ENCODE measurements at places on chromosomes 5 and 9.

- no peak for DNase-seq
These were observed 513.1 kb downstream of the PDE4D start for GRCh38 chr5:59380350-59380951.

- DNase-seq: no peak
These were observed 312.0 kb upstream of the RPS23 start for GRCh38 chr5:82590112-82590511.

GRCh38 chr5:111326551-111326950 lies 102.4 kb downstream of the CAMK4 start:
- no peak for DNase-seq

DNA sequence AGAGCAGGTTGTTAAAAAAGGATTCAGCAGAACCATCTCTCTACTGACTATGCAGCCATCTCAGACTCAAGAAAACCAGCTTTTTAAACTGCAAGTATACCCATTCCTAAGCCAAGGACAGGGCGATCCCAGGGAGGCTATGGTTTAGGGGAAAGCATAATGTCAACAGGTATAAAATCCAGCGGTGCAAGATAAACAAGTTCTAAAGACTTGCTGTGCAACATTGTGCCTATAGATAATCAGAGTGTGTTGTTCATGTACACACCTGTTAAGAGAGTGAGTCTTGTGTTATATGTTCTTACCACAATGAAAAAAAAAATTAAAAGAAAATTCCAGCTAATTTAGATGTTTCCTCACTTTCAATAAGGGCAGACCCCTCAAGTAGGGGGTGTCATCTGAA lies 63.6 kb upstream of the DIRAS2 start:
- no peak for DNase-seq

DNA sequence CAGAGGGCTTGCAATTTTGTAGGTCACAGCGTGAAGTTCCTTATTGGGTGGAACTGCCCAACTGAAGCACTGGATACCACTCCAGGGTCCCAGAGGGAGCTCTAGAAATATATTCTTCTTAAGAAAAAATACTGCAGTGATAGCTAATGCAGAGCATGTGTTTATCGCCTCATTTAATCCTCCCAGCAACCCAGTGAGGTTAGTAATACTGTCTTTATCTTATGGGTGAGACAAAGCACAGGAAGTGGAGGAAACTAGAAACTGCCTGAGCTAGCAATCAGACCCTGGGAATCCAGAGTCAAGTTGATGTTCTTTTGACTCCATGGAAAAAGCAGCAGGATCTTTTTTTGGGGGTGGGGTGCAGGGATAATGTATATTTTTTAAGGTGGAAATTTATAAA lies 153.3 kb downstream of the PJA2 start:
- DNase-seq: no peak

GRCh38 chr5:67577424-67577823 lies 380.8 kb upstream of the CD180 start:
- DNase-seq: no peak

- DNase-seq: no peak
These were observed 46.8 kb downstream of the GALNT12 start for GRCh38 chr9:98854266-98854665.

GRCh38 chr9:133991214-133991921 lies 756 bp downstream of the VAV2 start:
- no peak for DNase-seq

GRCh38 chr5:124902097-124902821 lies 155.8 kb upstream of the ZNF608 start:
- DNase-seq: no peak

- DNase-seq: no peak
These were observed 133.7 kb upstream of the ASTN2 start for GRCh38 chr9:117548556-117548955.

GRCh38 chr5:60712950-60713349 lies 13.0 kb upstream of the DEPDC1B start:
- DNase-seq: no peak

DNA sequence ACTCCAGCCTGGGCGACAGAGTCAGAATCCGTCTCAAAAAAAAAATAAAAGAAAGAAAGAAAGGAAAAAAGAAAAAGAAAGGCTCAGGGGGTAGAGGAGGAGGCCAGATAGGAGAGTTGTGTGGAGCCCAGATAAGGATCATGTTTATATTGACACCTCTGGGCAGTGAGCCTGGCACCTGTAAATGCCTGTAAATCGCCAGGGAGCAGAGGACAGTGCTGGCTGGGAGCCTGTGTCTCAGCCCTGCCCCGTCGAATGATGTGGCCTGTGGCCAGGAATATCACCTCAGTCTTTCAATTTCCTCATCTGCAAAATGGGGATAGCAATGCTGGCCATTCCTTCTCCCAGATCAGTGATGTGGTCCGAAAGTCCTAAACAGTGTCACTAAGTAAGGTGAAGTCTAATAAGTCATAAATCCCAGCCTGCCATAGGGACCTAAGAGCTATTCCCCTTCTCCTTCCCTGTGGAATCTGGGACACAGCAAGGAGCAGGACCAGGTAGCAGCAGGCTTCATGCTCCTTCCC lies 10.3 kb upstream of the ABO start:
- no peak for DNase-seq

GRCh38 chr5:33235824-33236223 lies 204.9 kb upstream of the TARS1 start:
- no peak for DNase-seq

GRCh38 chr9:107615321-107615720 lies 125.8 kb upstream of the KLF4 start:
- no peak for DNase-seq

- no peak for DNase-seq
These were observed 1.8 kb upstream of the ZNF354A start for GRCh38 chr5:178732281-178732680.

GRCh38 chr5:164360589-164360988 lies 855.2 kb downstream of the MAT2B start:
- DNase-seq: no peak

- no peak for DNase-seq
These were observed at the start of gene HRH2 for GRCh38 chr5:175657593-175658271. Gene HRH2, plus strand, starts transcription at chr5:175658071. Its CDS starts 25,163 bp downstream, at chr5:175683234.

- no peak for DNase-seq
These were observed 120.5 kb downstream of the FBXL7 start for GRCh38 chr5:15620501-15620900.

DNA sequence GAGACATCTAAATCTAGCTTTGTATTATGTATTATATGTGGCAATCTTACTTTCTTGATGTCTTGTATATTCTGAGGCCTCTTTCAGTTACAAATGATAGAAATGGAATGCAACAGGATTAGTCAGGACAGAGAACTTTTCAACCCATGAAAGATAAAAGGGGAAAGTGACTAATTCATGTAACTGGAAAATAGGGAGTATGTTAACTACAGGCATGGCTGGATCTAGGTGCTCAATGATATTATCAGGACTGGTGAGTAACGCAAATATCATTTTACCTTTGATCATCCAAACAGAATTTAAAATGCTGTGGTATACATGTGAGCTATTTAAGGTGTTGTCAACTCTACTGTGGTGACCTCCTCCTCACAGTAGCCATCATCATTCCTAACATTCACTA lies 215.7 kb upstream of the GLRA1 start:
- no peak for DNase-seq

DNA sequence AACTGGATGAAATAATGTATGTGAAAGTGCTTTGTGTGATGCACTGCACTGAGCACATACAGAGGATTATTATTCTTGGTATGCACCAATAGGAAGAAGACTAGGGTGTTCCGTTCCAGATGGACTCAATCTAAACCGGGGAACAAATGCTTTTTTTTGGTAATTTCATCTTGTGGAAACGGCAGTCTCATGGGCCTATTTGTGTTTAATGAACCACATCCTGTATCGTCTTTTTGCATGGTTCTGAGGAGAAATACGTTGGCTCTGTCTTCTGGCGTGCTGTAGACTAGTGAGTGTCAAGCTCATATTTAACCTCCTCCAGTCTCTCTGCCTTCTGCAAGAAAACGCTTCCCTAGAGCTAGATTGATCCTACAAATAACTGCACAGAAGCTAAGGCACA lies 30.0 kb downstream of the TRIM32 start:
- no peak for DNase-seq

- DNase-seq: no peak
These were observed 5.7 kb downstream of the LCN1 start for GRCh38 chr9:135526730-135527571.

DNA sequence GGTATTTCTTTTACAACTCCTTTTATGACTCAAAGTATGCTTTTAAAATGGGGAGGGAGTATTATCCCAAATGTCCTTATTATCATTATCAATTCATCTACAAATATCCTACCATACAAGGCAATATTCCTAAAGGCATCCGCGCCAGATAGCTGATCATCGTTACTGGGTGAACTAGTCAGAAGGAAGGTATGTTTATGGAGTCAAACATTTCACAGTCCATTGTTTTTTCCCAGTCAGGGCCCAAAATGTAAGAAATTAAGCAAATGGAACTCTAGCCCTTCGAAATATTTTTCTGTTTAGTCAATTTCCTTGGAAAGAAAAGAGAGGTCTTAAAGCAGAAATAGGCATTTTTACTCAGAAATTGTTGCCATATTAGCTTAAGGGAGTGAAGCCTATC lies 188.5 kb upstream of the CCNG1 start:
- DNase-seq: no peak

- no peak for DNase-seq
These were observed 1.1 kb downstream of the KIF2A start for GRCh38 chr5:62306896-62307689.

DNA sequence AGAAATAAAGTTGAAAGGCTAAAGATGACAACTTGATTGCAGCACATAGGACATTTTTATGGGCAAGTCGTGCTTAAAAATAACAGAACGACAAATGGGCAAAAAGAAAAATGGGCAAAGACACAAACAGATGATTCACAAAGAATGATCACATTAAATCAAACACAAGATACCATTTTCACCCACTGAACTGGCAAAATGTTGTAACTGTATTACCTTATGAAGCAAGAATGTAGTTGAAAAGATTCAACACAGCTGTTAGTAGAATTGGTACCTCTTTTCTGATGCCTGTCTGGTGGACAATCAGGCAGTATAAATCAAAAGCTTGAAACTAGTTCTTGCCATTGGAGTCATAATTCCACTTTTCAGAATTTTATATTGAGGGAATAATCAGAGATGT lies 81.0 kb upstream of the PALM2AKAP2 start:
- DNase-seq: no peak

- no peak for DNase-seq
These were observed 146.8 kb upstream of the TBC1D2 start for GRCh38 chr9:98402019-98402840.

- DNase-seq: no peak
These were observed 87.9 kb downstream of the MRPS27 start for GRCh38 chr5:72231991-72232703.

DNA sequence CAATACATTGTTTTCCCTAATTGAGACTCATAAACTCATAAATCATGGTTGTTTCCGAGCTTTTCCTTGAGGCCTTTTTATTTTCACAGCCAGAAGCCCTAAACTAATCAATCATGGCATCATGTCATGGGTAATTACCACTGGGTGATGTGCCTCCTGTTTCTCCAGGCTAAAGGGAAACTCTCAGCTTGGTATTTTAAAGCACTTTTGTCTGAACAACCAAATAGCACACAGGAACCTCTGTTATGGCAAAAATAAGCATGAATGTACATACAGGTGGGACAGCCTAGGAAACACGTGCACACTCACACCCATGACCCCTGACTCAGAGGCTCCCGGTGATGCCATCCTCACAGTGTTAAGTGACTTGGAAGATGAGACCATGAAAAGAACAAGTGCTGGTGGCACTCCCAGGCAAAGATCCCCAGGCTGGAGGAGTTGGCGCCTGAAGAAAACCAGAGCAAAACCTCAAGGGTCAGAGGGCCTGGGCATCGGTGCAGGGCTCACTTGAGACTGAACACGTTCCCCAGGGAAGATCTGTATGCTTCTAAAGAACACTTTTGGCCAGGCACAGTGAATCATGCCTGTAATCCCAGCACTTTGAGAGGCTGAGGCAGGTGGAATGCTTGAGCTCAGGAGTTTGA lies 154.3 kb downstream of the ROR2 start:
- no peak for DNase-seq

DNA sequence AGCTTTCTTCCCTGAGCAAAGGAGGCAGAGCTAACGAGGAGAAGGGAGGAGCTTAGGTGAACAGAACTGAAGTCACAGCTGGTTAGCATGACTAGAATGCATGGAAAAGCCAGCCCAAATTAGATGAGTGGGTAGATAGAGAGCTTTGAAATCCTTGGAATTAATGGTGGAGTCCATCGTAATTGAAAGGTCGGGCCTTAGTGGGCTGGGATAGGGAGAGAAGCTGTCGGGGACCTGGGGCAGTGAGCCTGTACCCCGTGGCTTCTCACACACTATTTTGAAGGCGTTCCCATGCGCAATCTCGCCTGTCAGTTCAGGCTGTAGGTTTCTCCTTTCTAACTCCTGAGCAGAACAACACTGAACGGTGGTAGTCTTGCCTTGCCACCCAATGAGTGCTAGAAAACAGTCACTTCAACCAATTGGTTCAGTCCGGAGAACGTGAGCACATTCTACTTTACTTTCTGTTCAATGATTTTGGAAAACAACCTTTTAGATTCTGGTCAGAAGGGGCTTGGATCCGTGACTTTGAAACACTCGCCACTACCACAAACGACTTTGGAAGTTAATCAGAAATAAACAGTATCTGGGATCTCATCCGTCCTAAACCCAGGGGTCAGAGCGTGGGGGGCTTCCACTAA lies 655 bp upstream of the RAI14 start:
- DNase-seq: peak; percentile 42

GRCh38 chr5:163531272-163531671 lies 25.9 kb downstream of the MAT2B start:
- no peak for DNase-seq

GRCh38 chr5:111211341-111211740 lies 12.8 kb upstream of the CAMK4 start:
- no peak for DNase-seq

GRCh38 chr9:85443190-85443598 lies 298.6 kb downstream of the AGTPBP1 start:
- DNase-seq: no peak

Data from neuronal stem cell (in vitro differentiated cells).